Activated naive CD8-positive, alpha-beta T cell treated with anti-CD3 and anti-CD28 coated beads for 36 hours (primary cell): ENCODE measurements at places on chromosomes 4 and X.

DNA sequence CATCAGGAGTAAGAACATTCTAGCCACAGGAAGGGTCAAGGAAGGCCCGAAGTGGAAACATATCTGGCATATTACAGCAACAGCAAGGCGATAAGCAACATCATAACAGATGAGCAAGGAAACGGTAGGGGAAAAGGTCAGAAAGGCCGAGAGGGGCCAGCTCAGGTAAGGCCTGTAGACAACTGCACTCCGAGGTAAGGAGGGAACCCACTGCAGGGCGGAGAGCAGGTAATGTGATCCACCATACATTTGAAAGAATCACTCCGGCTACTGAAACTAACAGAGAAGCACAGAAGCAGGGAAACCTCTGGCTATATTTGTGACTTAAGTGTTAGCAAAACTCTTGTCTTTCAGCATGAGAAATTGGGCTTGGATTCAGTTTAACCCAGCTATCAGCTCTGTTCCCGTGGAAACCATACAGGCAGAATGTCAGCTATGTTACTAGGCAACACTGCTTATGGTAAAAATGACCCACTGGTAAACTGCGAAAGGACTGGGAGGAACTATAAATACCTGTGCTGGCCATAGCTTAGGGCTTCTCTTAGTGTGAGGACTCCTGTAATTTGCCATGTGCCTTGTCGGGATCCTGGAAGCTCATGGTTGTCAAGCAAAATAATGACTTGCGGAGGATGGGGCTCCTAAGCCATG lies 31.0 kb downstream of the FRYL start:
- H3K4me3 ChIP-seq: no peak overlapping the region
- H3K27ac ChIP-seq: no peak overlapping the region
- DNase-seq: no peak
- H3K27me3 ChIP-seq: no peaks in the 10 kb centered on the region
- H3K36me3 ChIP-seq: peaks cover 18% of the 10 kb centered on the region

DNA sequence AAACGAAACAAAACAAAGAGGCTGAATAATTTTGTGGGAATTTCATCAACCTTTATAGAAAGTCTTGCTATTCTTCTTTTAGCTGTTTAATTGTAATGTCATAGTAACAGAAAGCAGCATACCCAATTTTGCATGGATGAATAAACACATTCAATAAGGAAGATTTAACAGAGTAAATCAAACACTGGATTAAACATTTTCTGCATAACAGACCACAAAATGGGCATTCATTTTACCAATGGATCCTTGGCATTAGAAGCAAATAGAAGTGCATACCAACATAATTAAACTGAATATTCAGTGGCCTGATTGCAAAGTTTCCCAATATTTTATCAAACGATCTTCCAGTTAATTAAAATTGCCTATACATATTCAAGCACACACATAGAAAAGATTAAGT lies 4.4 kb upstream of the CHM start:
- peaks cover 2% of the 10 kb centered on the region for H3K4me1 ChIP-seq
- H3K36me3 ChIP-seq: no peaks in the 10 kb centered on the region
- H3K27ac ChIP-seq: no peak overlapping the region
- H3K4me3 ChIP-seq: no peak overlapping the region
- no peak for DNase-seq

DNA sequence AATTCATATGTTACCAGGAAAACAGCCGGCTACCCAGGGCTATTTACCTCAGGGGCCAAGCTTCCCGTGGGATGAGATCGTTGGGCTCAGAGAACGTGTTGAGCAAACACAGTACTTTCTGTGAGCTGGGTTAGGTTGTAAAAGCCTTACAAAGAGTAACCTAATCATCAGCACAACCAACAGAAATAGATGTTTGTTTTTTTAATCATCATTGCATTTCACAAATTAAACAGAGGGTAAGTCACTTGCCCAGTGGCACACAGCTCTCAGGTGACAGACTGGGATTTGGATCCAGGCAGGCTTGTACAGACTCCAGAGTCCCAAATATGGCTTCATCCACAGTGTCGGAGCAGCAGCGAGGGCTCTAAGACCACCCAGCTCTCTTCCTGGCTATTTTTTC lies 20.1 kb downstream of the SPON2 start:
- H3K36me3 ChIP-seq: peaks cover 2% of the 10 kb centered on the region
- no peak overlapping the region for H3K27ac ChIP-seq
- H3K27me3 ChIP-seq: peaks cover 8% of the 10 kb centered on the region
- DNase-seq: no peak

DNA sequence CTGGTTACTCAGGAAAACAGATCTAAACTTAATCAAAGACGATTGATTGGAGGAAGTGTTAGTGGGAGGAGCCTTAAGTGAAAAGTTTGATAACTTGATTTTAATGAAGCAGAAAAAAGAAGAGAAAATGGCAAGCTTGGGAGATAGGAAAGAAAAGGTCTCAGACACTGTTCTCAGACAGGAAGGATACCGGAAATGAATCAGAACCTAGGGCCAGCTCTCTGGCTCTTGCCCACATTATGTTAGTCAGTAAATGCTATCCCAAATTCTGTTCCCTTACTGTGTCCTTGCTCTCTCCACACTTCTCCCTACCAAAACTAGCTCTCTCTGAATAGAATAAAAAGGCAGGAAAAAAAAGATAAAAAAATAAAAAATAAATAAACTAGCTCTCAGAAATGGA lies 48.6 kb upstream of the TMEM164 start:
- H3K4me1 ChIP-seq: no peaks in the 10 kb centered on the region
- DNase-seq: no peak
- no peak overlapping the region for H3K27ac ChIP-seq
- H3K36me3 ChIP-seq: no peaks in the 10 kb centered on the region
